Activated CD4-positive, alpha-beta T cell treated with anti-CD3 and anti-CD28 coated beads for 1 hour (primary cell): ENCODE measurements at places on chromosomes 2 and 18.

DNA sequence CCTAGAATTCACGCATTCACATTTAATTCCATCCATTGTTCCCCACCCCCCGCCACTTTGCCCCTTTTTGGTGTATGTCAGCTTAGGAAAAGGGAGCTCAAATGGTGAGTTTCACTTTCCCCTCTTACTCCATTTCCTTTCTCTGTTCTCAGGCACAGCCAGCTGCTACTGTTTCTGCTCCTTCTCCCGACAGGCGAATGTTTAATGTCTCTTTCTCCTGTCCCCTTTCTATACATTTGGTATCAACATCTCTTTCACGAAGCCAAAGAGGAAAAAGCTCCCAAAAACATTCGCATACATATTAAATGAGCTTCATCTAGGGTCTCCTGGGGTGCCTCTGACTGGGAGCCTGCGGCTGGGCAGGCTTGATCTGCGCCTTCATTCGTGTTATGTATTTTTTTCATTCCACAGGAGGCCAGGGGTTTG, 124.2 kb upstream of the SATB2 start:
- no peak for DNase-seq

DNA sequence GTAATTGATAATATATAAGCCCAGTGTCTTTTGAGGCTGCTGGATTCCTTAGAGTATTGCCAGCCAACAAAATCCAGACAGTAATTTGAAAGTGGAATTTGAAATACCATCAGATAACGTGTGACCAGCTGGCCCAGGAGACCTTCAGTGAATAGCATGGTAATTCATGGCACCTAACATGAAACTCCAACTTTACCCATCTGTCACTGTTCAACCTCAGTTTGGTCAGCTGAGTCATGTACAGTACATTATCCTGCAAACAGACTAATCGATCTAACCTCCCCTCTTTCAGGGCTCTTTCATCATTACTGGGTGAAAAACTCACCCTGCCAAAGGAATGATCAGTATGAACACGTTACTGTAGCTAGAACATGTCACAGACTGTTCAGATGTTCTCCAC, 230.6 kb downstream of the DOK6 start:
- no peak for DNase-seq

DNA sequence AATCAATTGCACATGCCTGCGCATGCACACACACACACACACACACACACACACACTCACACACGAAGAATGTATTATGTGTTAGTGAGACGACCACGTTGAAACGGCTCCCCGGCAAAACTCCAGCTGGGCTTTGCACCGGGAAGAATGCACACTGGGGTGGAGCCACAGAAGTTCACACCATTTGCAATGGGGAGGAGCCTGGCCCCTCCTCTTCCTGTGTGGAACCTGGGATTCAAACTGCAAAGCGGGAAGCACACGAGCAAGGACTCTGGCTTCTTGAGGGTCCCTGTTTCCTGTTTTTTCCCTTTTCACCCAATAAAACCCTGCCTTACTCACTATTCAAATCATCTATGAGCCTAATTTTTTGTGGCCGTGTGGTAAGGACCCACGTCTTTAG, 304.0 kb upstream of the TMEFF2 start:
- no peak for DNase-seq

- DNase-seq, result no peak
Measured at GRCh38 chr2:218981881-218982585, 3.0 kb downstream of the FEV start.

- DNase-seq, result no peak
Measured at GRCh38 chr18:31450409-31450808, 2.9 kb downstream of the DSG3 start.

DNA sequence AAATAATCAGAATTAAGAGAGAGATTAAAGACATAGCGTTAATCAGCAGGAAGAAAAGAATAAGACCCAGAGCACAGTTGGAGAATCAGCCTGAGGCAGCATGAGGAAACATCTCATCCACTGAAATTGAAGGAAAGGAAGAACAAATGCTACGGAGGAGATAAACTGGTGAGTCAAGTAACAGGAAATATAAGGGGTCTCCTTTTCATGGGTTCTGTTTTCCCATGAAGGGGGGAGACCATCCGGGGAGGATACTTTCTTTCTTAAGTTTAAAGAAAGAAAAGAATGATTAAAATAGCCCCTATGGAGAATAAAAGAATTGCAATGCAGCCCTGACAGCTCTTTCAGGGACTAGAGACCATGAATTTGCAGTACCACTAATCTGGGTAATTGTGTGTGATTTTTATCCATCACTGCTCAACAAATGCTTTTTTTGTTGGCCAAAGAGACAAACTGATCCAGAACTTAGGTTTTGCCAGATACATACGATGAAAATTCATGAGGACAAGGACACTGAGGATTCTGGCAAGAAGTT, 17.7 kb downstream of the ROCK2 start:
- no peak for DNase-seq

DNA sequence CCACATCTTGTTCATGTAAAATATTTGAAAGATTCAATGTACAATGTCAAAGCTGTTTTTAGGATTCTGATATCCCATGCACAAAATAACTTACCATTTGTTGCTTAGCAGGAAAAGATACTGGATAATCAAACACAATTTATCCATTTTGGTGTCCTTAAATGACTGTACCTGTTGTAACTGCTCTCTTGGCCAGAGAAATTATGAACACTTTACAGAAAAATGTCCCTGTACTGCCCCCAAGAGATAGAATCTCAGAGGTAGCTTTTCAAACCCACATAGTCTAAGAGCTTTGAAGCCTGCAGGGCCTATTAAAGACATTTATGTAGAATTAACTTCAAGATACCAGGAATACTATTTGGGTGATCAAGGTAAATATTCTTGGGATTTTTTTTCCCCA, 12.2 kb upstream of the ME2 start:
- DNase-seq, result no peak

GRCh38 chr2:138622613-138623012, 121.0 kb downstream of the SPOPL start:
- DNase-seq, result no peak

DNA sequence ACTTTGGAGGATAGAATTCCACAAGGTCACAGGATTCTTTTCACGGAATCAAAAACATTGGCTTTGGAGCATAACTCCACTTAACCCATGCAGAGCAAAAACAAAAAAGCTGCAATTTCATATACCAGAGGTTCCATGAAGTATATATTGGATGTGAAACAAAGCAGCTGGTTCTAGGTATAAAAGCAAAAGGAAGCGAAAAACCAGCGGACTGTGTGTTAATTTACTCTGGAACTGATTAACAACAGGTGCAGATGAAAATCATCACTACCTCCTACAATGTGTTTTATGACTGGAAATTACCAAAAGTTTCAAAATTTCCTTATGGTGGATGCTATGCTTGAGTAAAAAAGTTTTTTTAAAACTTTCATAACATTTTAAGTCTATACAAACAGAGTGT, 54.4 kb upstream of the LINC00305 start:
- DNase-seq, result no peak

DNA sequence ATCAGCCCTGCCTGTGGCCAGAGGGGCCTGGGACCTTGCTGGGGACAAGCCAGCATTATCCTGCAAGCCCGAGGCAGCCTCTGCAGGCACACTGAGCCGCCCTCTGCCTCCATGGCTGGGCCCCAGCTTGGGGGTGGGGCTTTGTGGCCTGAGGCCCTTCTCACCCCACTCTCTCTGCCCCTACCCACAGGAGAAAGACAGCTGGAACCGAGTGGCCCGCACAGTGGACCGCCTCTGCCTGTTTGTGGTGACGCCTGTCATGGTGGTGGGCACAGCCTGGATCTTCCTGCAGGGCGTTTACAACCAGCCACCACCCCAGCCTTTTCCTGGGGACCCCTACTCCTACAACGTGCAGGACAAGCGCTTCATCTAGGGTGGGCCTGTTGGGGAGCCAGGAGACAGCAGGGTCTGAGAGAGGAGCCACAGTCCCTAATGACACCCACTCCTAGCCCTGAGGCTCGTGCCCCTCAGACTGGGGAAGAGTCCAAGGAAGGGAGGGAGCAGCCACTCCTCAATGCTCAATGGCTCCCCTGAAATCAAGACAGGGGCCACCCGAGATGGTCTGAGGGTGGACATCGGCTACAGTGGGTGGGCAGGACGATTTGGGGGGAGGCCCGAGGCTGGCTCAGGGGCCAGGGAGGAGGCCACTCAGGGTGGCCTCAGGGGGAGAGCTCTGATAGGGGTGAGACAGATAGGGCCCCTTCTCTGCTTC, 4.4 kb upstream of the CHRNG start:
- DNase-seq, result no peak

GRCh38 chr2:101120124-101120996, 30.8 kb downstream of the TBC1D8 start:
- DNase-seq, result no peak

DNA sequence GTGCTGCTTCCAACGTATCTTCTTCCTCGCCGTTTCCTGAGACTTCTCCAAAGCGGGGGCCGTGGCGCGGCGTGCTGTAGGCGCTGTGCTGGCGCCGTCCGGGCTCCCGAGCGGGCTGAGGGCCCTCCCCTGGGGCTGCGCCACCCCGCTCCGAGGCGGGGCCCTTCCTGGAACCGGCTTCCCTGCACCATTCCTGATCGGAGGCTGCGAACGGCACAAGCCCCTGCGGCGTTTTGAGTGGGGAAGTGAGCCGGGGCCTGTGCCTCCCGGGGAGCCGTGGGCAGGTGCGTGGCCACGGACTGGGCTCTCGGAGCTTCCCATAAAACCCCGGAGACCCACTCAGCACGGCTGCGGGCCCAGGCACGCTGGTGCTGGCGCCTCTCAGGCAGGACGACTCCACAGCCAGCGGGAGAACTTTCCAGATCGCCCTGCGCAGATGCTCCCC, 74.7 kb downstream of the PSMG2 start:
- DNase-seq, result no peak

DNA sequence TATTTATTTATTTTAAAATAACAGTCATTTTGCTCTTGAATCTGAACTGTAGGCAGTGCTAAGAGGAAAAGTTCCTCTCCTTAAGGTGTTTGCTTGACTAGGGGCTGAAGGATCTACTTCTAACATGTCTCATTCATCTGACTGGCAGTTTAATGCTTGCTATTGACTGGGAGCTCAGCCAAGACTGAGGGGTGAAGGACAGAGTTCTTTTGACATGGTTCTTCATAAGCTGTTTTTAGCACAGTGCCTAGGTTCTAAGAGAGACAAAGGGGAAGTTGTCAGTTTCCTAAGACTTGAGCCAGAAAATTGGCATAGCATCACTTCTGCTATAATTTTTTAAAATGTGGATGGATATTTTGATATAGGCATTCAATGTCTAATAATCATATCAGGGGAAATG, 73.0 kb downstream of the COMMD1 start:
- DNase-seq, result no peak

DNA sequence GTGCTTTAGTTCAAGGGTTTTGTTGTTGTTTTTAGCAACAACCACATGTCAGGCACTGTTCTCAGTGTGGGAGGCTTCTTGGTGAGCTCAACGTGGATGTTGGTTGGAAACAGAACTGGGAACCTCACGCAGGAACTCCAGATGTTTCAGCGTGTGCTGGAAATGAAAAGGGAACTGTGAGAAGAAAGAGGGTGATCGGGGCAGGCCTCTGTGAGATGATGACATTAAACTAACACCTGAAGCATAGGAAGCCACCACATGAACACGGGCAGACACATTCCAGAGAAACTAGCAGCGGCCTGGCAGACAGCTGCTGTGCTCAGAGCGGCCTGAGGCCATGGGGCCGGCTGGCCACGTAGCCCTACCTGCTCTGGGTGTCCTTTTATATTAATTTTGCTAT, 66.4 kb downstream of the COA5 start:
- no peak for DNase-seq

DNA sequence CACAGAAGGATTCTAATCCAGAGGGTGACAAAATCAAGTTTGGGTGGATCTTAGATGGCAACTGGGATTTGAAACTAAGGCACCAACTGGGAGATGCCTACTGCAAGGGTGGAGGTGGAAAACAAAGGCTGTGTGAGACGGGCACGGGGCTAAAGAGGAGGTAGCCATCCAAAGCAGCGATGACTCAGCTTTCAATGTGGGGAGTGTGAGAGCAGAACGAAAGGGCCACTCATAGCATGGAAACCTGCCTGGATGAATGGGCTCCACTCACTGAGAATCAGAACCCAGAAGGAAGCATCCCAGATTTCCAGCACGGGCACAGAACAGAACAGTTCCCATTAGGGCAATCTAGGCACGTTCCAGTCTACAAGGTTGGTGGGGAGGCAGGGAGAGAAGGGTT, 159.5 kb downstream of the COL4A4 start:
- DNase-seq, result no peak

- DNase-seq, result no peak
Measured at GRCh38 chr18:62017618-62018017, 124.8 kb upstream of the RNF152 start.

- DNase-seq, result no peak
Measured at GRCh38 chr2:124662946-124663644, 638.0 kb downstream of the CNTNAP5 start.
